ENCODE measurements at places on chromosomes 3 and 15.

GRCh38 chr15:27235681-27236080 is 264.7 kb downstream of the GABRG3 start:
- no peak for DNase-seq

DNA sequence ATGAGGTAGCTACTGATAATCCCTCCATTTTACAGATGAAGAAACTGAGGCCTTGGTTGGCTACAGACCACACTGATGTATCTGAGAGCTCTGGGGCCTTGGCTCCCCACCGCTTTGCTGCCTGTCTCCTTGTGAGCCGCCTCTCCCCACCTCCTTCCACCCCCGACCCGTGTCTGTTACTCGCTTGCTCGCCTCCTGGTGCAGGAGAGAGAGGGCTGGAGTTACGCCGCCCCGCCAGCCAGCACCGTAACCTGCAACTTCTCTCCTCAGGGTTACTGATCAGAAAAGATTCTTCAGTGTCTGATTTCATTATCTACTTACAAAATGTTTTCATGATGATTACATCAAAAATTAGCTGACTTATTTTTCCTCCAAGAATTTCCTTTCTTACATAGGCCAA is 34.1 kb downstream of the TM2D3 start:
- DNase-seq = no peak

DNA sequence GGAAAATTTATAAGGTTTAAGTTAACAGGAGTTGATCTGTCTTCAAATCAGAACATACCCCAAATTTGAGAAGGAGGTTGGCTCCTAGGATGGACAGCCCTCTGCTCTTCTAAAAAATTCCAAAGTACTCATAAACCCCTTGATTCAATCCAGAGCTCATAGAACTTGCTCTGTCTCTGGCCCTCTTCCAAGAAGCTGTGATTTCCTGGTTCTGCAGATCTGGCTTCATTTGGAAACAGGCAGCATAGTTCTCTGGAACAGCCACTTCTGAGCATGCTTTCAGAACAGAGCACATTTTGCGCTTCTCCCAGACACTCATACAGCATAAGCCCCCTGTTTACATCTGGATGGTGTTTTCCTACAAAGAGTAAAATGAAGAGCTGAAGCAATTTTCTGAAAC is 96.7 kb downstream of the KBTBD8 start:
- no peak for DNase-seq

- no peak for DNase-seq
Observed at GRCh38 chr3:189027626-189028155, 144.1 kb upstream of the TPRG1 start.
